ENCODE measurements at places on chromosomes 4 and X.

DNA sequence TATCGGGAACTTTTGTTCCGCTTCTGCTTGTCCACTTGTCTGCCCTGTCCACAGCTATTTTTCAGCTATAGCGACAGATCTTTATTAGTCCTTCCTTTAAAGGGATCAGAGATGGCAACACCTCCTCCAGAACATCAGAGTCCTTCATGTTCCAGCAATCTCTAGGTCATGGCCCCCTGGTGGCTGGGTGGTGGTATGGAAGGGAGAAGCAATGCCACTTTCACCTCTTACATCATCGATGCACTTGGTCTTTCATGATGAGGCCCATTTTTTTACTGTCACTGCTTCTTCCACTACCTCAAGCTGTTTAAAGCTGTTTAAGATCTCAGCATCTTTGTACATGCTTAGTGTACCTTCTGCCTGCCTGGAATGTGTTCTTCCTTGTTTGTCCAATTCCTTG is 106.7 kb downstream of the ARHGAP6 start:
- DNase-seq, result peak; percentile 23

DNA sequence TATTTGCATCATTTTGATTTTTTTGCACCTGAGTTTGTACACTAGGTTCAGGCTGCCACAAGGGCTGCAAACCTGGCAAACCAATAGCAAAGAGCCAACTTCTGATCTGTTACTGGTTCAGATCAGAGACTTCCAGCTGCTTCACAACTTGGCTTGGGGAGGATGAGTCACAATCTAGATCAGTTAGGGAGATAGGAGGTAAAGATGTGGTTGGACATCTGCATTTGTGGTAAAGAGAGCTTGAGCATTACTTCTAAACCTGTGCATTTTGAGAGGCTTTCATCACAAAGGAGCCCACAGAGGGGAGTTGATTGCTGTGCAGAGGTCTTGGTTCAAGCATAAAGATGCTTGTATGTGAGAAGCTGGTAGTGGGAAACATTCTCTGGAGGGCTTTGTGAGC is 34.5 kb downstream of the LINC00632 start:
- no peak for DNase-seq

- no peak for DNase-seq
These were observed 91.4 kb upstream of the MAD2L1 start for GRCh38 chr4:120158046-120158445.

- DNase-seq, result no peak
These were observed 60.6 kb downstream of the LIMCH1 start for GRCh38 chr4:41598580-41598979.

GRCh38 chrX:40483502-40483901 is 97.3 kb upstream of the ATP6AP2 start:
- no peak for DNase-seq

All from CD4-positive, alpha-beta T cell treated with Interferon gamma for 1 hour (primary cell).